ENCODE measurements at places on chromosomes 1 and 21. TPM values are rescaled to one million over a fixed set of nuclear protein-coding genes. Genes with fewer than 3 reads are reported as not detected.
A peak's percentile ranks its signal among the peaks of the same experiment; 100 is the strongest.

The MAP10 gene
- 2.1 TPM for total RNA-seq

DNA sequence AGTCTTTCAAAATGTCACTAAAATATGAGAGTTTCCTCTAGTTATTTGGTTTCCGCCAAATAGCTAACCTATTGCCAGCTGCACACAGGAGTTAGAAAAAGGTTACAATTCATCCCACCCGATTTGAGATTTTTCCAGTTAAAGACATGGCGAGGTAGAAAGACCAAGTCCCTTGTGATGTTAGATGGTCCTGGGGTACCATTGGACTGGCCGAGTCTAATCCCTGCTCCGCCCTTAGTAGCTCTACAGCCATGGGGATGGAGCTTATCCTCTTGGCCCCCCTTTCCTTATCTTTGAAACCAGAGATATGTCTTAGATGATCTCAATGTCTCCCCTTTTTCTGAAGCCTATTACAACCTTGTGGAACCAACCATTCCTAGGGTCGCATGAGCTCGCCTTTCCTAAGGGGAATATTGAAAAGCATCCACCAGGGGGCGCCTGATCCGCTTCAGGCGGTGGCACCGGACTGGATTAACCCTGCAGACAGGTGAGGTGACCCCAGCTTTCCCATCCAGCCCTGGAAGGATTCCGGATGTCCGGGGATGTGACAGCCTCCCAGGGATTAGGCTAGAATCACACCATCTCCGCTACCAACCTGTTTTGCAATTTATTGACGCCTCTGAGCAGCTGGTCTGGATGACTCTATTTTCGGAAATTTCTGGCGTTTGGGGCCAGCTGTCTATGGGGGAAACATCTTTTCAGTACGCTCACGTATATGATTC, 68.3 kb upstream of the SIM2 start:
- DNase-seq: peak; percentile 72

- peak; percentile 63 for DNase-seq
Observed at GRCh38 chr1:31790641-31791091, 25.2 kb downstream of the SPOCD1 start.

GRCh38 chr1:199756066-199756465, 271.4 kb upstream of the NR5A2 start:
- DNase-seq: no peak

DNA sequence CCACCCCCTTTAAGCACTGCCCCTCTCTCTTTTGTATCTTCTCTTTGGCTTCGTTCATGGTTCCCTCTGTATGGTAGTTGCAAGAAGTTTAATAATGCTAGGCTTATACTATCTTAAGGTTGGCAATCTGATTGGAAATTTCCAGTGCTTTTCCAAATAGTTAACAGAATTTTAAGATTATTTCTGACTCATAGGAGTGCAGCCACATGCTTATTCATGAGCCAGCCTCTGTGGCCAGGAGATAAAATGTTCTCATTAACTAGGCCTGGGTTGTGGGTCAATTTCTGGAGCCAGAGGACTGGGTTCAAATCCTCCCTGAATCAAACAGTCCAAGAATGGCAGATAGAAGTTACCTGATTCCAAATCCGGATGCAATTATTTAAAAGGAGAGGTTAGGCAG, 103.1 kb downstream of the ATP6V1G3 start:
- no peak for DNase-seq

- DNase-seq: no peak
Observed at GRCh38 chr1:11851180-11851579, 3.6 kb upstream of the NPPA start.

GRCh38 chr1:51439895-51440294, 79.2 kb downstream of the EPS15 start:
- no peak for DNase-seq
